ENCODE measurements at places on chromosomes 5 and 9. TPM values are rescaled to one million over a fixed set of nuclear protein-coding genes. Genes with fewer than 3 reads are reported as not detected.

The PCDHB4 gene
- total RNA-seq, result 0.04 TPM

The TUT7 gene
- total RNA-seq, result 28.9 TPM

- DNase-seq, result no peak
These were observed 14.6 kb downstream of the SMARCA2 start for GRCh38 chr9:2029666-2030170.

DNA sequence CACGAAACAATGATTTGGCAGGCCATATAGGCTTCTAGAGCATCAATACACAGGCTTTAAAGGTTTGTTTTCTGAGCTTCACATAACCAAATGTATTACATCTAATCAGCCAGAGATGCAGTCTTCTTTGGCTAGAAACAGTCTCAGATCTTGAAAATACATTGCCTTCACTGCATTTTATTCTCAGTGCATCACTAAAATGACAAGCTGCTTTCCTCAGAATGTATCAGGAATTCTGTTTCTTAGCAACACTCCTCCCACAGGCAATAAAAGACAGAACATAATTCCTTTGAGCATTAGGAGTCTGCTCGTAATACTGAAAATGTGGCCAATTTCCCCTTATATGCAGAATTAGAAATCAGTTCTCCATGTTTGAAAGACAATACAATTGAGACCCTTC is 36.9 kb downstream of the FEM1C start:
- no peak for DNase-seq

GRCh38 chr5:178143901-178144300 is 9.8 kb downstream of the NHP2 start:
- DNase-seq, result no peak

DNA sequence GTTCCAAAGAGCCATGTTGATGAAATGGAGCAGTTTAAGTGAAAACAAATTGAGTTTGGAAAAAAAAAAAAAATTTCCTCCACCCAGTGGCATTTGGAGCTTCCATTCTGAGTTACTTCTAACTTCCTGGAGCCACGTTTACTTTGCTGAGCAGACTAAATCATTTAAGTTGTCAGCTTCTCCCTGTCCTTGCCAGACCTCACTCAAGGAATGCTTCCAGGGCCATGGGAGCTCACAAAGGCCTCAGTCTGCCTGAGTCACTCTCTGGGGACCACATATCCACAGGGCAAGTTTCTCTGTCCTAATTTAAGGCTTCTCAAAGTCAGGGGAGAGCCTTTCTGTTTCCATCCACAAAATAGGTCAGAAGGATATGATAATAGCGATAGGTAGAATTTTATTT is 210.3 kb upstream of the TNC start:
- no peak for DNase-seq

GRCh38 chr9:136623842-136624183 is 38.9 kb upstream of the EGFL7 start:
- DNase-seq, result no peak
